ENCODE measurements at places on chromosomes 2 and 18.

- no peak for DNase-seq
Measured at GRCh38 chr2:162297925-162298552, 20.4 kb downstream of the IFIH1 start.

DNA sequence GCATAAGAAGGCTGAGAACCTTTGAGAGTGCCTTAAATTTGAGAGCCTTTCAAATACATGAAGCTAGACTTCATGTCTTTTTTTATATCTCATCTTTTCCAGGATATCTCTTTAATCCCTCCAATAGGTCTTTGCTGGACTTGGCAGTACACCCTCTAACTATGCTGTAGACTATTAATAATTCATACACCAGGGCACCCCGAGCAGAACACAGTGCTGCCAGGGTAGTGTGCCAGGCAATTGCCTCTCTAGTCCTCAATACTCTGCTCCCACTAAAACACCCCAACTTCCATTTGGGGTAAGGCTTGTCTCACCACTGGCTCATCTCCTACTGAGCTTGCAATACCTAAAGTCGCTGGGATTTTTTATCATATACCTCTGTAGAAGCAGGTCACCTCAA, 80.8 kb downstream of the VIT start:
- DNase-seq = no peak

DNA sequence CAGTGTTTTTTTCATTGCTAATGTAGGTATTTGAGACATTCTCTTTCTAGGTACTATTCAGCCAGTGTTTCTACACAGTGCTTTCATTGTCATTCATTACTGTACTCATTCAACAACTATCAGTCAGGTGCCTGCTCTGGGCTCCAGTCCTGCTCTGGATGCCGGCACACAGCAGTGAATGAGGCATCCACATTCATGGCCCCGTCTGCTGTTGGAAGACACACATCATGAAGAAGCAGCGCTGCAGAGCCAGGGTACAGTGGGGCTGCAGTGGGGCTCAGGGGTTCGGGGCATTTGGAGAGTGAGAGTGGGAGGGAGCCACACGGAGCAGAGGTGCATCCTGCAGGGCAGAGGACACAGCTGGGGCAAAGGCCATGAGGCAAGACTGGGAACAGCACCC, 737.2 kb upstream of the RAB6C start:
- DNase-seq = no peak

DNA sequence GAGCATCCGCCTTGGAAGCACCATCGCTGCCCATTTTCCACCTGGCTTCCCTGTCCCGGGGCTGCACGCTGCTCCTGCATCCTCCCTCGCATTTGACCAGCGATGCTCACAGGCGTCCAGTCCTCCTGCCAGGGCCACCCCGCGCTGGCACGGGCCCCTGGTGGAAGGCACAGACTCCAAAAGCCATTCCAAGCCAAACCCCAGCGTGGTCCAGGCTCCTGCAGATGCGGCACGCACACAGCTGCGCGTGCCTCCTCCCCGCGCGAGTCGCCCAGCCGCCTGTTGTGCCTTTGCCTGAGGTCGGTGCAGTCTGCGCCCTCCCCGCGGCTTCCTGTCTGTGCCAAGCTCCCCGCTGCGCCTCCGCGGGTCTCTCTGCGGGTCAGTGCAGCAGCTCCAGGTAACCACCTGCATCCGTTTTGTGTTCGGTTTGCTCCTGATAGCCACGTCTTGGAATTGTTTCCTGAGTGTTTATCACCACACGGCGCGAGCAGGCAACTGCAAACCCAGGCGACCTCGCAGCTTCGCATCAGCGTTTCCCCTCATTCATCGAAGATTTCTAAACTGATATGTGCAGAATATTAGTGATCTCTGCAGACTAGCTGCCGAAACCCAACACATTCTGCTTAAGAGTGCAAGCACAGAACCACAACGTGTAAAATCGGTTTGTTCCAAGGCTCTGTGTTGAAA, 65.2 kb upstream of the SALL3 start:
- no peak for DNase-seq

- DNase-seq = no peak
Measured at GRCh38 chr2:191636235-191636543, 41.7 kb upstream of the NABP1 start.

GRCh38 chr2:198242093-198242492, 437.7 kb downstream of the PLCL1 start:
- DNase-seq = no peak

- DNase-seq = no peak
Measured at GRCh38 chr2:66872081-66872985, 437.4 kb downstream of the MEIS1 start.

GRCh38 chr18:45835057-45835636, 9.7 kb downstream of the SIGLEC15 start:
- no peak for DNase-seq

DNA sequence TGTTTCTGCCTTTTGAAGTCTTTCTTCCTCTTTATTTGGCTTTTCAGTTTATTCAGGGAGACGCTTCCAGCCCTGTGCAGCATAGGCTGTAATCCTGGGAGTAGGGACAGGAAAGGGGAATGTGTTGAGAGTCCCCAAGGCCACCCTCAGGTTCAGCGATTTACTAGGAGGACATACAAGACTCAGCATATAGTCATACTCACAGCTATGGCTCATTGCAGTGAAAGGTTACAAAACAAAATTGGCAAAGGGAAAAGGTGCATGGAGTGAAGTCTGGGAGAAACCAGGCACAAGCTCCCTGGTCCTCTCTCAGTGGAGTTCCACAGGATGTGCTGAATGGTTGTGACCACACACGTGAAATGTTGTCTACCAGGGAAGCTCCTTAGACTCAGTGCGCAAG, 49.6 kb upstream of the ZNF638 start:
- no peak for DNase-seq

GRCh38 chr2:184463866-184464248, 134.5 kb upstream of the ZNF804A start:
- DNase-seq = no peak

- no peak for DNase-seq
Measured at GRCh38 chr2:114022360-114023085, 132.6 kb downstream of the ACTR3 start.

- no peak for DNase-seq
Measured at GRCh38 chr2:231336700-231337099, 58.8 kb upstream of the B3GNT7 start.

- no peak for DNase-seq
Measured at GRCh38 chr2:25373269-25373981, 31.7 kb upstream of the DNMT3A start.

GRCh38 chr18:11096839-11097750, 52.3 kb downstream of the PIEZO2 start:
- no peak for DNase-seq

- DNase-seq = no peak
Measured at GRCh38 chr2:23131066-23131575, 253.9 kb upstream of the KLHL29 start.

GRCh38 chr2:70300771-70301343, 1.0 kb downstream of the FAM136A start:
- DNase-seq = no peak

DNA sequence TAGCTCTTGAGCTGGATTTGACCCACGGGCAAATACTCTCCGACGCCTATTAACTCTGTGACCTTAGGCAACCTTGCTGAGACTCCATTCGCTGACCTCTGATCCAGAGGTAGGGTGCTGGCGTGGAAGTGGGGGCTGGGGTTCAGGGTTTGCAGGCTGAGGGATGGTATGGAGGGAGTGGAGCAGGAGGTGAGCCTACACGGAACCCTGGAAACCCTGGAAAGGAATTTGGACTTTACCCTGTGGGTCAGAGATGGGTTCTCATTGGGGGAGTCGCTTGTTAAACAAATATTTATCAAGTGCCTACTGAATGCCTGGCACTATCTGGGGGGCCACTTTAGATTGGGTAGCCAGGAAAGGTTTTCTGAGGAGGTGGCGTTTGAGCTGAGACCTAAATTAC, 58.2 kb upstream of the FZD7 start:
- no peak for DNase-seq

- no peak for DNase-seq
Measured at GRCh38 chr2:133568172-133568571, at the start of gene NCKAP5. TSS of gene NCKAP5 (minus strand) at chr2:133568463. CDS start at chr2:133517526, 50,937 bp downstream.
